CD8-positive, alpha-beta memory T cell (primary cell): ENCODE measurements at places on chromosomes 1 and 21. TPM values are rescaled to one million over a fixed set of nuclear protein-coding genes. Genes with fewer than 3 reads are reported as not detected.

The OR2T2 gene
- not detected for total RNA-seq

The TMEM52 gene
- 0.94 TPM for total RNA-seq

The CRYAA gene
- not detected for total RNA-seq

The ARHGEF16 gene
- not detected for total RNA-seq

The ARHGAP29 gene
- total RNA-seq, result not detected

The CYP4X1 gene
- not detected for total RNA-seq

The ZNF326 gene
- 26.2 TPM for total RNA-seq

The LYPD8 gene
- total RNA-seq, result not detected

The ETNK2 gene
- total RNA-seq, result 1.1 TPM

The ELOA gene
- total RNA-seq, result 69.0 TPM

The RHOU gene
- 0.64 TPM for total RNA-seq

The RSBN1 gene
- total RNA-seq, result 19.2 TPM

The MANEAL gene
- 8.0 TPM for total RNA-seq

The CYP4A22 gene
- not detected for total RNA-seq

The NBPF10 gene
- total RNA-seq, result 0.85 TPM

The ZYG11A gene
- total RNA-seq, result 0.07 TPM

The RRP1 gene
- 93.4 TPM for total RNA-seq

The KPRP gene
- total RNA-seq, result not detected

The AMY1C gene
- not detected for total RNA-seq

The KCNJ9 gene
- 0.04 TPM for total RNA-seq

The SPATA21 gene
- total RNA-seq, result not detected

The SV2A gene
- 6.0 TPM for total RNA-seq

The CAMSAP2 gene
- 2.7 TPM for total RNA-seq

The RPTN gene
- total RNA-seq, result not detected

The DCDC2B gene
- total RNA-seq, result not detected

The FAM151A gene
- not detected for total RNA-seq

The HAPLN2 gene
- total RNA-seq, result not detected

The ASPM gene
- total RNA-seq, result 18.3 TPM

The MOV10 gene
- 29.9 TPM for total RNA-seq

The REN gene
- total RNA-seq, result not detected

The KCNT2 gene
- not detected for total RNA-seq

The THEM4 gene
- 31.7 TPM for total RNA-seq

The TRIM58 gene
- 0.09 TPM for total RNA-seq

The CLDN8 gene
- not detected for total RNA-seq

The TARS2 gene
- 49.7 TPM for total RNA-seq

The UBE2U gene
- not detected for total RNA-seq

The OLFML2B gene
- 0.22 TPM for total RNA-seq

The LRRC3 gene
- 0.80 TPM for total RNA-seq
